Muscle of leg (tissue), 16 donors: ENCODE measurements at places on chromosomes 5 and 9.
A peak's percentile ranks its signal among the peaks of the same experiment; 100 is the strongest.

- no peak for DNase-seq
Observed at GRCh38 chr5:112795342-112795741, 57.7 kb downstream of the APC start.

- DNase-seq = peak; percentile 69
Observed at GRCh38 chr5:141734501-141735229, 52.6 kb upstream of the ARAP3 start.

DNA sequence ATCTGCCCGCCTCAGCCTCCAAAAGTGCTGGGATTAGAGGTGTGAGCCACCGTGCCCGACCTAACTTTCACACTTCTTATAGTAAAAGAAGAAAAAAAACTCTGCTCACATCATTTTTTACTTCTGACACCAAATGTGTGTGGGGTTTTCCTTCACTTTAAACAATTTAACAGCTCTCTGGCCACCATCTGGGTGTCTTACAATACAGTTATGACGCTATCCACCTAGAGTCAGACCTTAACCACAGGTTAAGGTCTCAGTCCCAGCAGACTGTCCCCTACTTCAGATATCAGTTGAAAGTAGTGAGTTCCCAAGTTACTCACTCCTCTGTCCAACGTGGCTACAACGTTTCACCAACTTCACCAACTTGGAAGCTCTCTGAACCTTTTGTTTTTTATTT, 15.4 kb upstream of the ATP6V1G1 start:
- DNase-seq = no peak

DNA sequence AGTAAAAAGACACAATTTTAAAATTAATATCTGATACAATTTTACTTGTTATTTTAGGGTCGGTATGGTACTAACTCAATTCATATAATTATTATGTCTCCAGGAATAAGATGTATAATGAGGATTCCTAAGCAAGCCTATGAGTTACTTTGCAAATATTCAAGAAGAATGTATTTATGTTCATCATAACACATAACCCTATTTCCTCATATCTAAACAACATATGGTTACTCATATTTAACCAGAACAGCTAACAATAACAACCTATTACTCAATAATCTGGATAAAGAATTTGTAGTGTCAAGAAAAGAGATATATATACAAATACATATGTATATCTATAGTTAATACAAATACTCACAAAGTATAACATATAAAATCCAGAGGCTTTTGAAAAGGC, 285.9 kb downstream of the ARL15 start:
- no peak for DNase-seq

DNA sequence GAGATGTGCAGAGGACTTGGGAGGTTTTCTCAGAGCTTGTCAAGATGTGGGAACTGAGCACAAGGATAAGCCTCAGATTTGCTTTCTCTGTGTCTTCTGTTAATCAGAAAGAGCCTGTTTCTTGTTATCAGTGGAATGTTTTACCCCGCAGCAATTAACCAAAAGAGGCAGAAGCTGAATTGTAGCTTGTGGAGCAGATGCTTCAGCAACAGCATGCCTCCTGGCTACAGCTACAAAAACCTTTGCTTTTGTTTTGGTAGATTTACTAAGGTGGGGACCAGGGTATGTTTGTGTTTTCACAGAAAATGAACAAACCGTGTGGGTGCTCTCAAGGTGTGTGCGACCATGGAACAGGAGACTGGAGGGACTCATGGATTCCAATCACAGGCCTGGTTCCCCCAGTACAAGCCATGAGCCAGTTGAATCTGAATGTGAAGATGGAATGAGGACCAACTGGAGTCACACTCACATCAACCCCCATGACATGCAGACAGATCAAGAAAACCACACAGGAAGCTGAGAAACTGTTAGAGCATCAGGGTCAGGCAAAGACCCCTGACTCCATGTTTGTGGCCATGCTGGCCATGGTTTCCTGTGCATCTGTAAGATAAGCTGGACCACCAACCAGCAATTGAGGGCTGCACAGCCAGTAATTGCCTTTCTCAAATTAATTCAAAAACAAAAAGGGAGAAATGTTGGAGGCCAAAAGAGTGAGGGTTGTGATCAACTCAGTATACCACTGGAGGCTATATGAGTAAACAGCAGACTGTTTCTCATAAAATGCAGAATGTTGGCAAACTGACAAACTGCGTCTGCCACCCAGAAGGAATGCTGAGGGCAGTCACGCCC, 6.9 kb downstream of the UGT3A2 start:
- no peak for DNase-seq

GRCh38 chr9:121807823-121808278, 156.4 kb downstream of the DAB2IP start:
- DNase-seq = peak; percentile 73

GRCh38 chr9:5493679-5494511, 16.4 kb upstream of the PDCD1LG2 start:
- DNase-seq = peak; percentile 78

GRCh38 chr5:19615661-19616060, 372.3 kb downstream of the CDH18 start:
- no peak for DNase-seq

DNA sequence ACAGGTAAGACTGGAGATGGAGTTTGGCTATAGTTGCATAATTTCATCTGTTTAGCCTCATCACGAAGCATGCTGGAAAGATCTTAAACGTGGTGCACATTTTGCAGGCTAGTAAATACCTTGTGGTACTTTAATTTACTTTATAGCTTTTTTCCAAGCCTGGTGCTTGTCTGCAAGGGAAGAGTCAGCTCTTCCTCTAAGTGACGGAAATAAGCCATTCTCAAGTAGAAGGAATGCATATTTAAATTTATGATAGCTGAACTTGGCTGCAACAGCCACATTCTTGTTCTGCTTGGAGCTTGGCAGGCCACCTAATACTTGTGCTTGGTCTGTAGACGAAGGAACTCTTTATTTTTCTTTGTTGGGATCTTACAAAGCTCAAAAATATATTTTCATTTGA, 188.0 kb upstream of the PIK3R1 start:
- peak; percentile 87 for DNase-seq

DNA sequence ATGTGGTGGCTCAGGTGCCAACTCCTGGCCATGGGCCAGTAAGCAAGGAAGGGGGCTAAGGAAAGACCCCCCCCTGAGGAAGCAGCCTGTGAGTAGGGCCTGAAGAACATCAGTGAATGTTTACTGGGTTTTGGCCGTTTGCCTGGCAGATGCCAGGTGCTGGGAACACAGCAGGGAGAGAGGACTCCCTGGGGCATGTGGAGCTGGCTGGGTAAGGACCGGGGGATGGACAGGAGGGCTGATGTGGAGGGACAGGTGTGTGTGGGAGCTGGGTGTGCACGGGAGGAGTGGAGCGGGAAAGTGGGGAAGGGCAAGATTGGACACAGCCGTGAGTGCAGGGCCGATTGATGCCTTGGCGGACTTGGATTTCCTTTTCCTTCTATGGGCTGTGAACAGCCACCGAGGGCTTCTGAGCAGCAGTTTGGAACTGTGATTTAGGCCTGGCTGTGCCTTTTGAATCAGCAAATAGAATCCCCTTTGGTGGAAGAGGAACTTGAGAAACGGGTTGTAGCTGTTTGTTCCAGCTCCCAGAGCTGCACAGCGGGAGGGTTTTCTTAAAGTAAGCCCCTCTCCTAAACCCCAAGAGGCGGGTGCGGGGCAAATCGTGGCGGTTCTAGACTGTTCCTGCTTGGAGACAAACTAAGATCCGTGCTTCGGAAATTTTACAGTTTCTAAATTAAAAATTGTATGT, 3.1 kb downstream of the HMCN2 start:
- peak; percentile 59 for DNase-seq

DNA sequence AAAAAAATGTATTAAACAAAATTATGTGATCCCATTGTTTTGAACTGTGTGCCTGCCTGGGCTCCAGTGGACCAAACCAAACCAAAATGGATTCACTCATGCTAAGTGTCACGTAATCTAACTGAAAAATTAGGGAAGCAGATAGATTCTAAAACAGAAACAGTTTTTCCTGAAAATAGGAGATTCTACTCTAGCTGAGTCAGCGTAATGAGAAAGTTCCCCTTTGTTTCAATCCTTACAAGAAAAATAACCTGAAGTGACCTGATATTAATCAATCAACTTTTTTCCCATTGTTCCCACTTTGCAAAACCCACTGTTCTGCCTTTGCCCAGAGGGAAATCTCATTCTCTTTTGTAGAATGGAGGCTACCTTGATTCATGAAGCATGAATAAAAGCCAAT, 682.4 kb upstream of the CDH10 start:
- DNase-seq = no peak

GRCh38 chr5:148972396-148972795, 90.5 kb downstream of the SH3TC2 start:
- no peak for DNase-seq

- DNase-seq = no peak
Observed at GRCh38 chr9:131125038-131125287, 423 bp upstream of the NUP214 start.

GRCh38 chr5:555058-555623, 30.9 kb upstream of the SLC9A3 start:
- no peak for DNase-seq

DNA sequence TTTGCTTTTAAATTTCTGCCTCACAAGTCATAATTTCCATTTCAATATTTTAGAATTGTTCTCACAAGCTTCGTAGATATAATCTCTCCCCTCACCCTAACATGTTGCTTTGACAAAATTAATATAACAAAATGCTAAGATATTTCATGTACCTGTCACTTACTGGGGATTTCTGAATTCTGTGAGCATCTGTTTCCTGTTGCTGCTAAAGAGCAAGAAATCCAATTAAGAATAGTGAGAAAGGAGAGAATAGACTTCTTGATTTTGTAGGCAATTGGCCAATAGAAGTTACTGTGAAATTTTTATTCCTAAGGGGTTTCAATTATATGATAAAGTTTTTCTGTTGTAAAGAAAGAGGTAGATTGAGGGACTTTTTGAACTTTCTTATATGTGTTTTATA, 796.5 kb upstream of the ARRDC3 start:
- DNase-seq = no peak

- no peak for DNase-seq
Observed at GRCh38 chr5:77926337-77926736, 150.2 kb upstream of the TBCA start.

- DNase-seq = no peak
Observed at GRCh38 chr5:127650649-127651048, 1.8 kb downstream of the CTXN3 start.

DNA sequence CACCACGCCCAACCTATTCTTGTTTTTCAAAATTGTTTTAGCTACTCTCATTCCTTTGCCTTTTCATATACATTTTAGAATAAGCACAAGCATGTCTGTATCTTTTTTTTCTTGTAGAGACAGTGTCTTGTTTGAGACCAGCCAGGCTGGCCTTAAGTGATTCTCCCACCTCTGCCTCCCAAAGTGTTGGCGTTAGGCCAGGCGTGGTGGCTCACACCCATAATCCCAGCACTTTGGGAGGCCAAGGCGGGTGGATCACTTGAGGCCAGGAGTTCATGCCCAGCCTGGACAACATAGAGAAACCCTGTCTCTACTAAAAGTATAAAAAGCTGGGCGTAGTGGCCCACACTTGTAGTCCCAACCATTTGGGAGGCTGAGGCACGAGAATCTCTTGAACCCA, 13.1 kb downstream of the RNF44 start:
- DNase-seq = no peak

- DNase-seq = no peak
Observed at GRCh38 chr5:158203261-158203660, 344.3 kb upstream of the CLINT1 start.

GRCh38 chr5:1235379-1235778, 10.2 kb downstream of the SLC6A18 start:
- DNase-seq = no peak

DNA sequence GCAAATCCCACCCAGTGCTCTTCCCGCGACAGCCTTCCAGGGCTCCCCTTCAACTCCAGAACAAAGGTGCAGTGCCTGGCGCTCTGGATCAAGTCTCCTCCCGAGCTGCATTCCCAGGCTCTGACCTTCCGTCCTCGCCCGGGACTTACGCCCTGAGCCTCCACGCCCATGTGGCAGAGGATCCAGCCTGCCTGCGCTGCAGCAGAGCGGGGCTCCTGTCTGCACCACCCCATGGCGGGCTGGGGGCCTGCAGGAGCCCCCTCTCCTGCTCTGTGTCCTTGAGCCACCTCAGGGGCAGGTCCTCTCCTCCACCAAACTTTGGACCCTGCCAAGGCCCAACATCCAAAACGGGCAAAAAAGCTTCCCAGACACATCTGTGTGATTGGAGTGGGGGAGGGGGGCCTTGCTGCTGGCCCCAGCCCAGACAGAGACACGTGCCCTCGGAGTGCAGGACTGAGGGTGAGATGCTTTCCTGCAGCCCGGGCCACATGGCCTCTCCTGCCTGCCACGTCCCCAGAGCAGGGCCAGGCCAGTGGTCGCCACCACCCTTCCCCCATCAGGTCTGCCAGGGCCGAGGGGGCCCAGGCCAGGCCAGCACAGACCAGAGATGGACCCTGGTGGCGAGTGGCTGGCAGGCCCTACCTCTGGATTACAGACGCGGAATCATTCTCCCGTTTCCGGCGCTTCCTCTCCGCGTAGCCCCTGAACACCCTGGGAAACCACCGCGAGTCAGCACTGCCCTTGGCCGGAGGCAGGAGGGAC, 4.4 kb downstream of the NSMF start:
- DNase-seq = no peak

DNA sequence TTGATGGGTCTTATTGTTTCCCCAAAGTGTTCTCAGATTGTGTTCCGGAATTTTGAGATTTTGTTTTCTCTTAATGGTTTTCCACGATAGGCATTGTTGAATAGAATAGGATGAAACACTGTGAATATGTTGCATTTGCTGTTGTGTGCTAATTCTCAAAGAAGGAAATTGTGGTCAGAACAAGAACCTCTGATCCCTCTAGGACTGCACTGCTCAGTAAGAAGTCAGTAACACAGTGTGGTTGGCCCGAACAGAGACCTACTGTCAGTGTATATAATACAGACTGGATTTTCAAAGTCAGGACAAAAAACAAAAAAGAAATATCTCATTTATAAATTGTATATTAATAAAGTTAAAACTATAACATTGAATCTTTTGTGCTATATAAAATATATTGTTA, 494.8 kb downstream of the MAT2B start:
- no peak for DNase-seq

DNA sequence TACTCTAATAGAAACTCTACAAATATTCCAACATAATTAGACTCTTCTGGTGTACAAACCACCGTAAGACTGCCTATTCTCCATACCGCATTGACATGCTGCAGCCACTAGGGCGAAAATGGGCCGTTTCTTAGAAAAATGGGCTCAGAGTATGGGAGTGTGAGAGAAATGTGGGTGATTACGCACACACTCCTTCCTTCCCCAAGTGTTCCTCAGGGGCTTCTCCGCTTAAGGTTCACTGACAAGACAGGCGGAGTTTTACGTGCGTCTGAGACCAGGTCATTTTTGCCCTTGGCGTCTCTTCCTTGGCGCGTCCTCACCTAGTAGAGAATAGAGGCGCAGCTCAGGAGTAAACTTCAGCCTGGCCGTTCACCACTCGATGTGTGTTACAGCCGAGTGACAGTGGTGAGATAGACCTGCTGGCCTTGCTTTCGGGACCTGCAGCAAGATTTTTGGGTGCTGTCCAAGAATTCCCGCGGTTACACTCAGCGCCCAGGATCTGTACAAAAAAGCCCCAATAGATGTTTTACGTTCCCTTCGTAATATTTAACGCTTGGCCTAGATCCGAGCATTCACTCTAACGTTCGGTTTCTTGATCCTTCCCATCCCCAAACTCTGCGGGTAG, 1.8 kb upstream of the NTRK2 start:
- peak; percentile 77 for DNase-seq

- peak; percentile 87 for DNase-seq
Observed at GRCh38 chr5:151155775-151156506, 1.6 kb downstream of the ANXA6 start.
